ENCODE measurements at places on chromosomes 6 and 20. TPM values are rescaled to one million over a fixed set of nuclear protein-coding genes. Genes with fewer than 3 reads are reported as not detected.

Gene RAB44
- not detected for total RNA-seq

DNA sequence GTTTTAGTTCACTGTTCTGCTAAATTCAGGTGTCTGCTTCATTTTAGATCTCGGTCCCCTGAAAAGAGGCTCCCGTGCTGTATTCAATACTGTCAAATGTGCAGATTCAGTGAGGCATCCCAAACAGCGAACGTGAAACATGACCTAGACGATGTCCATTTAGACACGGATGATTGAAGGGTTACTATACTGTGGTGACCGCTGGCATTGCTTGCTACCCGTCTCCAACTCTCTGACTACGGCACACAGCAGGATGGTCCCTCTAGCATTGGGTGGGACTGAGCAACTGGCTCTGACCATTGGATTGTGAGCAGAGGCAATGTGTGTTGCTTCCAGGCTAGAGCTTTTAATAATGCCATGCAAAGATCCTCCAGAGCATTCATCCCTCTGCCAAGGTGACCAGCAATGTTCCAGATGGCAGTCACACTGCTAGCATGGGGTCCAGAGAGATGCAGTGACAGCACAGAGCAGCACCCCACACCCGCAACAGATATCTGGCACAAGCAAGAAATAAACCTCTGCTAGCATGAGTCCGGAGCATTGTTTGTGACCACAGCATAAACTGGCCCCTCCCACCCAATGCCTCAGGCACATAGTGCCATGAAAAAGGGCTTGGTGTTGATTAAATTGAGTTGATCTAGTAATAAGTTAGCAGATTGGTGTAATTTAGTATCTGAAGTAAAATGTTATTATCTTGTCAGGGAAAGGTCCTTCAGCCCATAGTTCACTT lies 9.0 kb downstream of the METTL24 start:
- no peak for DNase-seq

DNA sequence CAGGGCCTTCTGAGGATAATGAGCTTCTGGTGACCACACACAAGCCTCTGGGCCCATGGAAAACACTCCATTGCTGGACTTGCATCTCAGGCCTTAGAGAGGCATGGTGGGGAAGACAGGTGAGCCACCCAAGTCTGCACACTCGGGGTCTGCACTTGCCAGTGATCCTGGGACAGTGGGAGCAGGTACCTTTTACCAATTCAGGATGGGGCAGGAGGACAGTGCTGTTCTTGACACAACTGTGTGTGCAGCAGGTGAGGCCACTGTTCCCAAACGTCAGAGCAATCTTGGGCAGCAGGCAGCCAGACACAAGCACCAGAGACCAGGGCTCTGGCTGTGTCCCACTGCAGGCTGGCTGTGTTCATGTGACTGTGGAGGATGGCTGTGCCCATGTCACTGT lies 221.3 kb downstream of the ERMARD start:
- DNase-seq = no peak

Gene SIRPA
- 6.2 TPM for total RNA-seq

DNA sequence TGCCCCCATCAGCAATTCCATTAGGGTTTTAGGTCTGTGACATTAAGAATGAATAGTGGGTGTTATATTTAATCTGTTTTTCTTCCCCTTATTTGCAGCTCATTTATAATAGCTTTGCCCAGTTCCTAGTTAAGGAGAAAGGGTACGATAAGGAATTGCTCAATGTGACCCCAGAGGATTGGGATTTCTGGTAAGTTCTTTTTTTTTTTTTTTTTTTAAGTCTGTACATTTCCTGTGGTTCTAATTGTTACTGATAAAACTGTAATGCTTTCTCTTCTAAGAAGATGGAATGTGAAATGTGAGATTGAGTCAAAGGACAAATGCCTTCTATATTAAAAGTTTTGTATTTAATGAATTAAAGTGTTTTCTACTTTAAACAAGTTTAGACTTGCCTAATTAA lies 5.5 kb downstream of the NT5DC1 start:
- no peak for DNase-seq

GRCh38 chr6:53244958-53245357 lies 96.3 kb upstream of the GCM1 start:
- no peak for DNase-seq

DNA sequence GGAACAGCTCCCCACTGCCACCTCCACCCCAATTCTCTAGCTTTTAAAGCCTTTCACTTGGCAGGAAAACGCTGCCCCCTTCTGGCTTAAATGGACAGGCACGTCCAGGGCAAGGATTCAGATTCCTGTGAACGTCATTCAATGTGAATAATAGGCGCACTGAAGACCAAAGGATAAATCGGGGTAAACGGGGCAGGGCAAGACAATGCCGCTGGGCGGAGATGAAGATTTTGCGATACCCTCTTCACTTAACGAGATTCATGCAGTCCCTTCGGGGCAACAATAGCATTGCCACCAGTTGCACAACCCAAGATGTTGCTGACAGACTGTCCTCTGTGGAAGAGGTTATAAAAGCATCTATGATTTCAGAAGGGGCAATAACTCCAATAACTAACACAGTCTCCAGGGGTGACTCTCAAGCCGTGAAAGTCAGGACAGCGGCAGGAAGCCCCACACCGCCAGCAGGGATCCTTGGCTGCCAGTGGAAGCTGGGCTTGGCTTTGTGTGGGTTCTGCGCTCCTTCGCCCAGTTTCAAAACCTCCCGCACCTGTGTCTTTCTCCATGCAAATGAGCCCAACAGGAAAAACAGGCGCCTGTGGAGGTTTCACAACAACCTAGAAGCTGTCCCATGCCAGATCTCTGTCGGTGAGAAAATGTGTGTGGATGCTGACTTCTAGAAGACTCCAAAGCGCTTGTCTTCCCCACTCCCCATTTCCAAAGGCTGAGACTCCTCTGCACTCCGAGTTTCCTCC lies 291.8 kb downstream of the BMP7 start:
- peak; percentile 75 for DNase-seq

DNA sequence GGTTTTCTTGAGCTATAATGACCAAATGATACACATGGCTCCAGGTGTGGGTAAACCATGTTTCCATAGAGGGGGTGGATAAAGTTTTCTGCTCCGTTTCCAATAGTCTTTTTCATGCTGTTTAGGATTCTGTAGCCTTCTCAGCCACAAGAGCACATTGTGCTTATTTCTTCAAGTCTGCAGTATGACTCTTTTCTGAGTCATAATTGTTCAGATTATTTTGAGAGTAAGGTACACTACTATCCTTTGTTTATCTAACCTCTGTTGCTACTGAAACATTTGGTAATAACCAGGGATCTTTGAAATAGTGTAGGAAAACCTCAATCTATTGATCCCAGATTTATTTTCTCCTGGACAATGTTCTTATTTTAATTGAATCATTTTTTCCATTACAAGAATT lies 247.9 kb upstream of the BMP2 start:
- no peak for DNase-seq

Gene EFHC1
- 28.7 TPM for total RNA-seq

DNA sequence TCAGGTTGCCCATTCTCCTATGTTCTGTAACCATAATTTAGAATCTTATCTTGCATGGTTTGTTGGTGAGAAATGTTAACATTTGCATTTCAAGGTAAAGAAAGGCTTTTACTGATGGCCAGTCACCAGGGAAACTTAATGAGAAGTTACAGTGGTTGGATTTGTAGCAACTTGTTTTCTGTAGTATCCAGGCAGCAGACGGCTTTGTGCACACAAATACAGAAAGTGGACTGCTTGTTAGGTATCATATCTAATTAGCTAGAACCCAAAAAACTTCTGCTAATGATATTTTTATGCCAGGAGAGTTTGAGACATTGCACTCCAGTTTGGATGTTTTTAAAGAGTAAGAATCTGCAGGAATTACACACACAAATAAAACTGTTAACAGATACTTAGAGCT lies 578.0 kb downstream of the DOK5 start:
- DNase-seq = no peak

- no peak for DNase-seq
Observed at GRCh38 chr20:32600681-32601237, 15.6 kb upstream of the NOL4L start.

DNA sequence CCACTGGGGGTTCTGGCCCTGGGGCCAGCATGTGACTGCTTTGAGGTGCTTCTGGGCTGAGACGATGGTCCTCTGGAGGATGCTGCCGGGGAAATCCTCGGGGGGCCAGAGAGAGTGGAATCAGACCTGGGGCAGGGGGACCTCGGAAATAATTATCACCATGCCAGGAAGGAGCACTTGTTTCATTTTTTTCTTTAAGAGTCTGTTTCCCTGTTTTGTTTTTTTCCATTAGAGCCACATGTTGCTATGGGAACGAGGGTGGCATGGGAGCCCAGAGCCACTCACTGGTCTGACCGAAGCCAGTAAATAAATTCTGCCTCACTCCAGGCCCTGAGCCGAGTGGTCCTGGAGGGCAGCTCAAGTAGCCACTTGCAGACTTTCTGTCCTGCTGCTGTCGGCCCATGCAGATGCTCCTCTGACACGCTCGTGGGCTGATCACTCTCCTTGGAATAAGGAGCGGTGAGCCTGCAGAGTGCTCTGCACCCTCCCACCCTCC lies 365.1 kb downstream of the ZFAND3 start:
- no peak for DNase-seq

Gene SIM1
- total RNA-seq = not detected

DNA sequence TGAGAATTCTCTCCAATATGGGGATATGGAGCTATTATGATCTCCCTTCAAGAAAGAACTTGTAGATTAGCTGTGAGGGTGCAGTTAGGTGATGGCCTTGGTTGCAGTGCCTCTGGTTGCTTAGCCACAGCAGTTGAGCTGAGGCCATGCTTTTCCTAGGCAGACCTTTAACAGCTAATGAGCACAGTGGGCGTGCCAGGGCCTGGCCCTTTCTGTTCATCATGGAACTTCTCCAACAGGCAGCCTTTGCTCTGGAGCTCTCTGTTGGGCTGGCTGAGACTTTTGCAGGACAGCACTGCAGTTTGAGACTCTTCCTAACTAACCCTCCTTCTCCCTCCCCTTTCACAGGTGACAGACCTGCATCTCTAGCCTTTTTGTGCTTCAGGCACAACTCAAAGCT lies 39.7 kb upstream of the TMEM170B start:
- DNase-seq = no peak

GRCh38 chr6:153449279-153449678 lies 318.2 kb upstream of the RGS17 start:
- no peak for DNase-seq

GRCh38 chr6:79789896-79790295 lies 157.5 kb downstream of the ELOVL4 start:
- no peak for DNase-seq

- DNase-seq = no peak
Observed at GRCh38 chr20:9368893-9369292, 145.5 kb upstream of the LAMP5 start.

GRCh38 chr6:137237413-137238170 lies 18.4 kb upstream of the IFNGR1 start:
- no peak for DNase-seq

Gene IER3
- 90.1 TPM for total RNA-seq

- no peak for DNase-seq
Observed at GRCh38 chr20:37876863-37877262, 26.1 kb upstream of the VSTM2L start.

- no peak for DNase-seq
Observed at GRCh38 chr6:35036828-35037663, 104.1 kb downstream of the TCP11 start.

DNA sequence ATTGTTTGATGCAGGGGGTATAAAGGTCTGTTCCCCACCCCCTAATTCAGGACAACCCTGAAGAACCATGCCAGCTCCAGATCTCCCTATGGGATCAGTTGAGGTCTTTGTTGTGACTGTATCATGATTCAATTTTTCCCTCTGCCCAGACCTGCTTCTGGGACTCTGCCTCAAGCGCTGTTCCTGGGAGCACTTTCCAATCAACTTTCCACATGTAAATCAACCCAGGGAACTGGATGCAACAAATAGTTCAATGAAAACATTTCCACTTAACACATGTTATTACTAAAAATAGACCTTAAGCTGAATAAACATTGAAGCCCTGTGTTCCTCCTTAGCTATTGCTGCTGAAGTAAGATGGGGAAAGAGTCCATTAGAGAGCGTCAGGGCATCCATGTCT lies 139.5 kb downstream of the C6orf58 start:
- no peak for DNase-seq

Gene HACE1
- total RNA-seq = 6.0 TPM

GRCh38 chr6:23006656-23007055 lies 437.3 kb downstream of the HDGFL1 start:
- DNase-seq = no peak

GRCh38 chr6:52550014-52550575 lies 26.8 kb downstream of the TRAM2 start:
- no peak for DNase-seq

DNA sequence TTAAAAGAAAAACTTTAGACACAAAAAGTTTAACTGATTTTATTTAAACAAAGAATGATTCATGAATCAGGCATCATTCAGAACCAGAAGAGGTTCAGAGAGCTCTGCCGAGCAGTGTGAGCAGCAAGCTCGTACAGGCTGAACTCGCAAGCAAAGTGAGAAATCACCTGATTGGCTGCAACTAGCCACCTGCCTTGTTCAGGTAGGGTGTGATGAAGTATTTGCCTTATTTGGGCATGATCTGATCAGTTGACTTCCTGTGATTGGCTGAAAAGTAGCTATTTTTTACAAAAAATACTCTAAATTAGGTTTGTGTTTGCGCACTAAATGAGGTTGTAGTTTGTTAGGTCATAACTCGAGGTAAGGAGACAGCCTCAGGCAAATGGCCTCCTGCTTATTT lies 80.7 kb downstream of the HIVEP1 start:
- DNase-seq = no peak

DNA sequence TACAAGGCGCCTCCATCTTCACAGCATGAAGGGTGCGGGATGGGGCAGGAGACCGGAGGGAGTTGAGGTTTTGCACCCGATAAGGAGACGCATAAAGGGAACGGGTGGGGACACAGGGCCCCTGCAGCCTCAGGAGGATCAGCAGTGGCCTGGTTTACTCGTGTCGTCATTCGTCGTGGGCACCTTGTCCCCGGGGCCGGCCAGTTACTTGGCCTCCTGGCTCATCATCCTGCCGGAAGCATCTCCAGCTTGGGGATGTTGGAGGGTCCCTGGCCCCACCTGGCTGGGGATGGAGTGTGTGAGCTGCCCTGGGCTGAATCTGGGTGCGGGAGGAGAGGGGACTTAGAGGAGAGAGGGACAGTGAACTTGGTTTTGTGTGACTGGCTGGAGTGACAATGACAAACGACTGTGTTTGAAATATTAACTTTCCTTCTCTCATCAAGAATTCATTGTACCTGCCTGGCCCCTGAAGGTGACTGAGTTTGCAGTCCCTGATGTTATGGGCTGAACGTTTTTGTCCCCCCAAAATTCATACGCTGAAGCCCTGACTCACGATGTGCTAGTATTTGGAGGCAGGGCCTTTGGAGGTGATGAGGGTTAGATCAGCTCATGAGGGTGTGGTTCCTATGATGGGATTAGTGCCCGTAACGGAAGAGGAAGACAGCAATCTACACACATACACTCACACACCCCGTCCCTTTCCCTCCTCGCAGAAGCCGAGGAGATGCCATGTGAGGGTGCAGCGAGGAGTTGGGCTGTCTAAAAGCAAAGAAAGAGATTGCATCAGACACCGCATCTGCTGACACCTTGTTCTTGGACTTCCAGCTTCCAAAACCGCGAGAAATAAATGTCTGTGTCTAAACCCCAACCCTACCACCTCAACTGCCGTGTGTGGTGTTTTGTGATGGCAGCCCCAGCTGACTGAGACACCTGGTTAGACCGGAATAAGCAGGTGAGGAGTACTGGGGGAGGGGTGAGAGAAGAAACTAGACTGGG lies 65.0 kb upstream of the MAP3K4 start:
- no peak for DNase-seq

Gene EYA2
- total RNA-seq = 0.32 TPM

Measured in NCI-H460 (cell line).